CD4-positive, alpha-beta T cell (primary cell): ENCODE measurements at places on chromosomes 3 and 15. TPM values are rescaled to one million over a fixed set of nuclear protein-coding genes. Genes with fewer than 3 reads are reported as not detected.

DNA sequence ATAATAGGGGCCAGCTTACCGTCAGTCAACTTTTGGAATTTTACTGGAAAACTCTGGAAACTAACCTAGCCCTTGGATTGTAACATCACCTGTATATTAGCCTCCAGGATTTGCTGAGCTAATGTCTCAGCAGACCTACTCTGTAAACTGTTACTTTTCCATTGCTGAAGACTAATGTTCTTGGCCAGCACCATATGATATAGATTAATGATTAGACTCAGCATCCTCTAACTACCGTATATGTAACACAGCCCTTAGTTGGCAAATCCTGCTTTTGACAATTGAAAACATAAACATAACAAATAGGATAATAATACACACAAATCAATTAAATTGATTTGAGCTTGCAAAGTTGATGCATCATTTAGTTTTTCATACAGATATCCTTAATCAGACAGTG lies 26.6 kb upstream of the GBE1 start:
- H3K36me3 ChIP-seq, result no peaks in the 10 kb centered on the region
- no peak overlapping the region for H3K27ac ChIP-seq
- no peaks in the 10 kb centered on the region for H3K4me1 ChIP-seq
- H3K4me3 ChIP-seq, result no peak overlapping the region
- no peaks in the 10 kb centered on the region for H3K27me3 ChIP-seq

- no peaks in the 10 kb centered on the region for H3K36me3 ChIP-seq
- no peaks in the 10 kb centered on the region for H3K4me1 ChIP-seq
- H3K27me3 ChIP-seq, result no peaks in the 10 kb centered on the region
- no peak for DNase-seq
These were observed 57.9 kb downstream of the NEO1 start for GRCh38 chr15:73110201-73110600.

DNA sequence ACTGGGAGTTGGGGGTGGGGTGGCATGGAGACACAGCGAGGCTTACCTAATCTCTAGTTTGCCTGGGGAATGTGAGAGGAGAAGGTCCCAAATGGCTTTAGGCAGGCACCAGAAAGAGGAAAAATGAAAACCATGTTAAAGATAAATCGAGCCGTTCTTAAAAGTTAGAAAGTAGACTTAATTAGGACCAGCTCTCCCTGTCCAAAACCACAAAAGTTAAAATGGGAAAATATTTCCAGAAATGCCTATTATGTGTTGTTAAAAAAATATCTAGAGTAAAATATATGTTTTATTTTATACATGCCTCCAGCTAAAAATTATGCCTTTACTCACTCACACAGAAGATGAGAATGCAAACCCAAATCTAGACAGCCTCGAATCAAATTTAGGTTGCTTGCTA lies 50.1 kb downstream of the LRTM1 start:
- H3K36me3 ChIP-seq, result no peaks in the 10 kb centered on the region
- no peak overlapping the region for H3K4me3 ChIP-seq
- no peaks in the 10 kb centered on the region for H3K4me1 ChIP-seq
- H3K27me3 ChIP-seq, result no peaks in the 10 kb centered on the region
- DNase-seq, result no peak

FAM81A gene
- not detected for total RNA-seq

GRCh38 chr3:9196020-9196419 lies 53.4 kb downstream of the SRGAP3 start:
- no peak overlapping the region for H3K4me3 ChIP-seq
- DNase-seq, result no peak
- H3K36me3 ChIP-seq, result no peaks in the 10 kb centered on the region
- H3K4me1 ChIP-seq, result no peaks in the 10 kb centered on the region

- no peak overlapping the region for H3K27ac ChIP-seq
- H3K4me3 ChIP-seq, result no peak overlapping the region
These were observed 32.9 kb upstream of the CTSH start for GRCh38 chr15:78977591-78978347.

- no peaks in the 10 kb centered on the region for H3K27me3 ChIP-seq
- peaks cover 37% of the 10 kb centered on the region for H3K4me1 ChIP-seq
- peak overlapping the region; percentile 58 for H3K4me3 ChIP-seq
- H3K27ac ChIP-seq, result peak overlapping the region; percentile 53
These were observed 35.1 kb downstream of the CMTM6 start for GRCh38 chr3:32467333-32468070.

CHL1 gene
- total RNA-seq, result not detected

TMC3 gene
- not detected for total RNA-seq

- H3K4me3 ChIP-seq, result no peak overlapping the region
- H3K27ac ChIP-seq, result no peak overlapping the region
- peaks cover 9% of the 10 kb centered on the region for H3K4me1 ChIP-seq
- no peaks in the 10 kb centered on the region for H3K36me3 ChIP-seq
These were observed 66.8 kb downstream of the ABTB1 start for GRCh38 chr3:127739347-127740135.

DAZL gene
- total RNA-seq, result not detected

DNA sequence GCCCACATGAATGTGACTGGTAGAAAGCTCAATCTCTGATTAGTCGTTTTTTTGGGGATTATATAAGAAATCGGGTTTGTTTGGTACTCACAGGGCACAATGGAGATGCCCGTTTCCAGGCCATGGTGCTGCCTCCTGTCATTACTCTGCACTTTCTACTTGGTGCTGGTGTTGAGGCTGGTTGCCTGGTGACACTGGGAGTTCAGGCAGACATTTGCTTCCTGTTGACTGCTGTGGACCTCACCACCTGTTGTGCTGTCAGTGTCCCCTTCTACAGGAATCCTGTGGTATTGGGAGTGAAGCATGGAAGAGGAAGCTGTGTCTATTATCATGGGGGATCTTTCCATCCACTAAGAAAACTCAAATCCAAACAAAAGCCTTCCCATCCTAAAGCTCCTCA lies 227.2 kb upstream of the TBL1XR1 start:
- no peak overlapping the region for H3K27ac ChIP-seq
- no peak for DNase-seq
- no peaks in the 10 kb centered on the region for H3K27me3 ChIP-seq
- peaks cover 17% of the 10 kb centered on the region for H3K4me1 ChIP-seq

DNA sequence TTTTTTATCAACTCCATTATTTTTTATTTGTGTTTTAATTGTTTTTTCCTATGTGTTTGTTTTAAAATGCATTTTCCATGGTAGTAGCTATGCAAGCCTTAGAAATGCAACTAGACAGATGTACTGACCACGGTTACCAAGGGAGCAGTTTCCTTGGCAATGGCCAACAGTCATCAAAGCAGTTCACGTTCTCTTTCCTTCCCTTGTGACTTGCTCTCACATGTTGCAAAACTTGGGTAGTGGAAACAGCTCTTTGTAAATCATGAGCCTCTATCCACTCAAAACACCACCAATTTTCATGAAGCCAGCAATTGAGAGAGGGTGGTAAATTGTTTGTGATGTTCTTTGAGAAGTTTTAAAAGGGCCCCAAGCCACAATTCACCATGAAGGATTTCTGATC lies 499.4 kb upstream of the MDFIC2 start:
- H3K27me3 ChIP-seq, result no peaks in the 10 kb centered on the region
- no peak for DNase-seq
- no peak overlapping the region for H3K4me3 ChIP-seq
- no peaks in the 10 kb centered on the region for H3K36me3 ChIP-seq

DNA sequence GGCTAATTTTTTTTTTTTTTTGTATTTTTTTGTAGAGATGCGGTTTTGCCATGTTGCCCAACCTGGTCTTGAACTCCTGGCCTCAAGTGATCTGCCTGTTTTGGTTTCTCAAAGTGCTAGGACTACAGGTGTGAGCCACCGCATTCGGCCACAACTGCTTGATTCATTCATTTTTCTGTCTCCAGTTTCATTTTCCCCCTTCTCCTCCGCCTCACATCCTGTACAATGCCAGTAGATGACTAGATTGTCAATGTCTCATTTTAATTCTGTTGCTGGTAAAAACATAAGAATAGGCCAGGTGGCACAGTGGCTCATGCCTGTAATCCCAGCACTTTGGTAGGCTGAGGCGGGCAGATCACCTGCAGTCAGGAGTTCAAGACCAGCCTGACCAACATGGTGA lies 12.0 kb upstream of the ZNF592 start:
- H3K36me3 ChIP-seq, result no peaks in the 10 kb centered on the region
- peak; percentile 89 for DNase-seq

CDV3 gene
- 206 TPM for total RNA-seq

KBTBD8 gene
- total RNA-seq, result 7.7 TPM

GOLGA8R gene
- 1.5 TPM for total RNA-seq

DUOX1 gene
- 0.25 TPM for total RNA-seq

- no peak for DNase-seq
- H3K36me3 ChIP-seq, result no peaks in the 10 kb centered on the region
- no peaks in the 10 kb centered on the region for H3K27me3 ChIP-seq
- H3K4me1 ChIP-seq, result no peaks in the 10 kb centered on the region
These were observed 1.6 kb upstream of the SUCNR1 start for GRCh38 chr3:151871639-151872468.

GRCh38 chr3:49244581-49245205 lies 32.3 kb downstream of the C3orf62 start:
- H3K4me1 ChIP-seq, result no peaks in the 10 kb centered on the region
- DNase-seq, result no peak
- H3K27ac ChIP-seq, result no peak overlapping the region

SMARCC1 gene
- total RNA-seq, result 74.2 TPM

DNA sequence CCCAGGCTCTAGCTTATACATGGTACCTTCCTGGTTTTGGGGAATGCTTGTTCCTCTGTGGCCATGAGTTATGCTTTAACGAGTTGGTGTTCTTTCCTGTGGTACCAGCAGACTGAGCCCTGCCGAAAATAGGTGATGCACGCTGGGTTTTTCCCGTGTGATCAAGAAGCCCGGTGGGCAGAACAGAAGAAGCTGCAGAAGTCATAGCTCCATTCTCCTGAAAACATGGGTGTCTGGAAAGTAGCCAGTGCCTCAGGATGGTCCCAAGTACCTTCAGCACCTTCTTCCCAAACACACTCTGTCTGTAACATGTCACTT lies 25.2 kb downstream of the MAPKBP1 start:
- H3K36me3 ChIP-seq, result peaks cover 20% of the 10 kb centered on the region
- H3K27me3 ChIP-seq, result no peaks in the 10 kb centered on the region
- DNase-seq, result no peak
- peaks cover 3% of the 10 kb centered on the region for H3K4me1 ChIP-seq
- H3K27ac ChIP-seq, result no peak overlapping the region

DNA sequence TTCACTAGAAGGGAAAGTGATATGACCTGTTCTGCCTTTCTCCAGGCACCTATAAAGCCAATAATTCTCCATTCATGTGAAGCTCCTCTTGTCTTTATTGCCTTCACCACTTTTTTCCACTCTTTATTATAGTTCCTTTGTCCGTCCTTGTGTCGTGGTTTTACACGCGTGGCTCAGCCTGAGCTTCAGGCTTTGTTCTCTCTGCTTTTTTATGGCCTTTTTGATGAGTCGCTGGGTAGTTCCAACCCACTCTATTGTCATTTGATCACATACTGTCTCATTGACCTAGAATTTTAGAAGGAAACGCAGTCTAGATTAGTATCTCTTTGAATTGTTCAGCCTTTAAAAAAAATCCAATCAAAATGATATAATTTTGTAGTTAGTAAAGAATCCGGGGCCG lies 403.2 kb downstream of the PTPRG start:
- no peaks in the 10 kb centered on the region for H3K36me3 ChIP-seq
- H3K27ac ChIP-seq, result no peak overlapping the region
- no peak for DNase-seq
- no peaks in the 10 kb centered on the region for H3K4me1 ChIP-seq
- no peaks in the 10 kb centered on the region for H3K27me3 ChIP-seq
- H3K4me3 ChIP-seq, result no peak overlapping the region

DNA sequence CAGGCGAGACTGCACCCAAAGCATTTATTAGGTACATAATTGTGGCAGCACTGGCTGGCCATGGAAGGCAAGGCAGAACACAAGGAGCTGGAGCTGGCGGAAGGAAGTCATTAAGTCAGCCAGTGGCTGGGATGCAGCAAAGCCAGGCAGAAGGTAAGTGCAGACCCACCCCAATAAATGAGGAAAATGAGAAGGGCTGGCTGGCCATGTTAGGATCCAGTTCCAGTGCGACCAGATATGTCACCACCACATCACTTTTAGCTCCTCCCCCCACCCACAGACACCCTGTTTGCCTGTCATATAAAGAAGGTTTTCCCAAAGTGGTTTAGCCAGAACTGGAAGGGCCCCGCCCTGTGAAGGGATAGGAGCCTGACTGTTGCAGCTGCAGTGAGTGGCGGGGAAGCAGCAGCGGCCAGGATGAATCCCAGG lies at the start of gene FURIN:
FURIN (plus strand) TSS at position 328 of the 429 bp plus-strand sequence. CDS start 7,153 bp downstream, outside the sequence.
- H3K27me3 ChIP-seq, result no peaks in the 10 kb centered on the region
- DNase-seq, result no peak
- no peak within 1 kb of the TSS for H3K4me3 ChIP-seq
- peaks cover 34% of the 10 kb centered on the region for H3K4me1 ChIP-seq
